ENCODE measurements at places on chromosomes 5 and 9.

GRCh38 chr9:12699529-12699928, 6.3 kb downstream of the TYRP1 start:
- no peak for DNase-seq

DNA sequence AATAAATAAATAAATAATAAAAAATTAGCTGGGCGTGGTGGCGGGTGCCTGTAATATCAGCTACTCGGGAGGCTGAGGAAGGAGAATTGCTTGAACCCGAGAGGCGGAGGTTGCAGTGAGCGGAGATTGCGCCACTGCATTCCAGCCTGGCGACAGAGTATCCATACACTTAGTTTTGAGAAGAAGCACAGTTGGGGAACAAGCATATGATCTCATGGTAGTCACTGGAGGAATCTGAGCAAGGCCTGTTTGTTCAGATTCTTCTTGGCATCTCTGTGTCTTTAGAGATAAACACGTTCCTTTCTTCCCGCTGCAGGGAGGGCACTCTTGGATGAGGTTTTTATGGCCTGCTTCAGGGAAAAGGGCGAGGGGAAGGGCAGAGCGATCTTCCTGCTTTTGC, 15.6 kb upstream of the DENND1A start:
- DNase-seq = no peak

DNA sequence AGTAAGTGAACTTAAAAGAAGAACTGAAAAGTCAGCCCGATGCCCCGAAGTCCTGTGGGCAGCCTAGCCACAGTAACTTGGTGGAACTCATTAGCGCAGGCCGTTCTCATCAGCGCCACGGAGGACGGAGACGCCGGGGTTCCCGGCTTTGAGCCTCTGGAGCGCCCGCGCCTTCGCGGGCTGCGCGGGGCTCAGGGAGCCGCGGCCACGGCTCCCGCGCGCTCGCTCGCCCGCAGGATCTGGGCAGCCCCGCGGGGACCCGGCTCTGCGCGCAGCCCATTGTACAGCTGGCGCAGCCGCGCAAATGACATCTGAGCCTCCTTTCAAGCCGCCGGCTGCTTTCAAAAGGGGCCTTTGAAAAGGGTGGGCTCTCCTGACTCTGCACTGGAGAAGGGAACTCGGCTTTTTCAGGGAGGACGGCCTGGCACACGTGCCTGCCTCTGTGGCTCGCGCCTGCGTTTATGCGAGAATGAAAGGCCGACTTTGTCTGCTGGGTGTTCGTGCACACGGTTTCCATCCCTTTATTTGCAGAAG, 40.7 kb downstream of the TLR4 start:
- DNase-seq = no peak

DNA sequence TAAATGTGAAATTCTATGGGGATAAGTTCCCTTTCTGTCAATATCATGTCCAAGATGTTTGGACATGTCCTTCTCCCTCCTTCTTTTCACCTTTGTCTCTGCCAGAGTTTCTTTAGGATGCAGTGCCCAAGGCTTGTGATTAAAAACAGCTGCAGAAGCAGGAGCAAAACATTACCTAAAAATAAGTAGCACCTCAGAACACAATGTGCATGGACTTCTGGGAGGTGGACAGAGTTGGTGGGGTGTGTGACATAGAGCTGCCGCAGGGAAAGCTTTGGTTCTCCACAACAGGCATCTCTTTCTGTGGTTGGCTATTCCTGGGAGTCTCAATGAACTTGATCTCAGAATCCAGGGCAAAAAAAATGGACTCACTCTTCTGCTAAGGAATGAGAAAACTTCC, 97.0 kb downstream of the SEC61B start:
- no peak for DNase-seq

GRCh38 chr5:94614156-94614805, 4.1 kb downstream of the KIAA0825 start:
- DNase-seq = no peak

DNA sequence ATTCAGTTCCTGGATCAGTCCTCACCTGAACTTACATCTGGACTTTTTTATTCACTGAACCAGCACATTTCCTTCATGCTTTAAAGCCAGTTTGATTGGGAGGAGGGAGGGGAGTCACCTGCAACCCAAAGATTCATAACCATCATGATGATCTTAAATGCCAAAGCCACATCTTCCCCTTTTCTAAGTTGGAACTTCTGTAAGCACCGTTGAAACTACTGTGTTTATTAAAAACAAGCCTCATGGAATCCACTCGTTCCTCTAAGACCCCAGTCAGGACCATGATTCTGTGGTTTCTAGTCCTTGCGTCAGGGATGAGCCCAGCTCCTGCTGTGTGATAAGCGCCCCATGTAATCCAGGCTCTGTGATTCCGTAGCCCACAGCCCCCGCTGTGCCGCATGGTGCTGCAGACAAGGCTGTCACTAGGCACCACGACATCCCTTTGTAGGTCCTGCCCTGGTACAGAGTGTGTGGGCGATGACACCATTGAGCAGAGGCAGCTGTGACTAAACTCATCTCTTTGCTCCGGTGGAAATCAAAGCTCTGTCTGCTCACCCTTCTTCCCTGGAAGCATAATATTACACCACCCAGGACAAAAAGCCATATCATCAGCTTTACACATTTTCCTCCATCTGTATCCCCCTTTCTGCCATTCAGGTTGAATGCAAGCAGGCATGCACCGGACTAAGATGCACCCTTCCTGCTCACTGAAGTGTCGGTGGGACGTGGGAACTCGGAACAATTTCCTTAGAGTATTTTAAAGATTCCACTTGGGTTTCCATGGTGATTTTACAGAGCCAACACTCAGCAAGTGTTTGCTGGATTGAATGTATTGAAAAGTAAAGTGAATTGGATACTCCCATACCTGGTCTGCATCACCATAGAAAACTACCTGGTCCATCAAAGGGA, 132.0 kb upstream of the FSTL4 start:
- DNase-seq = no peak

GRCh38 chr5:178230879-178231538, 1.6 kb downstream of the PHYKPL start:
- no peak for DNase-seq

DNA sequence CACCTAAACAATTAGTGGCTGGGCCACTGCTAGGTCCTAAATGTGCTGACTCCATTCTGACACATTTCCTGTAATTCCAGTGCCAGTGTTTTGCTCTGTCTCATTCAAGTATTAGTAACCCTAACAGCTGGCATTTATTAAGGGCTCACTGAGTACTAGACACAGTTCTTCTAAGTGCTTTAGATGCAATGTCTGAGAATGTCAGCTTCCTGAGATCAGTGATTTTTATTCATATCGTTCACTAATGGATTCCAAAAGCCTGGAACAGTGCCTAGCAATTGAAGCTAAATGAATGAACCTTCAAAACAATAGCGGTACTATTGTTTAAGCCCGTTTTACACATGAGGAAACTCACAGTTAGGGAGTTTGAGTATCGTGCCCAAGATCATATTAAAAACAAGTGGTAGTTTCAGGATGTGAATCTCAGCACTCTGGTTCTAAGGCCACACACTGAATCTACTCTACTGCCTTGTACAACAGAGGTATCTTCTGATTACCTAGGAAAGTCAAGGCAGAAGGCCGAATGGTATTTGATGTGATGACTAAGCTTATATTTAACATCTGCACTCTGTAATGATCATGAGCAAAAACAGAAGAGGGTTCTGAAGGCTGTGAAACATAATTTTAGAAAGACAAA, 304.0 kb downstream of the PJA2 start:
- DNase-seq = no peak

GRCh38 chr5:145557345-145557744, 277.8 kb downstream of the PRELID2 start:
- DNase-seq = no peak

DNA sequence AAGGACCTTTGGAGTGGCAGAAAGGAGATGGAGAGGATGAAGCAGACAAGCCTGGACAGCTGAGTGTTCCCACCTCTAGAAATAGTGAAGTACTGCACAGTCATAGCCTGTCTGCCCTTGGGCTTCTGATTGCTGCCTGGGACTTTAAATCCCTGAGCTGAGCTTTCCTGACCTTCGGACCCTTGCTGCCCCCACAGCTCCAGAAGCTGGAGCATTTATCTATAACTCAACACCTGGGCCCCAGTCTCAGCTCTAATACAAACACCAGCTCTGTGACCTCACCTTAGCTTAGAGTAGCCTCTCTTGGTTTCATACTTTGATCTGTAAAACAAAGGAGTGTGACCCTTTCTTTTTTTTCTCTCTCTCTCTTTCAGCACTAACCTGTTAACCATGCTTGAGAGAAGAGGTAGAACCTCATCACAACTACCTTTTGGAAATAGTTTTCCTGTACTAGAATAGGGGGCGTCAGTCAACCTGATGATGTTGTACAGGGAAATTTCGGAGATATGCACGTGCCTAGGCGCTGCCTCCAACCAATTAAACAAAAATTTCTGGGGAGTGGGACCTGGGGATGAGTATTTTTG, 25.4 kb upstream of the ELL2 start:
- no peak for DNase-seq

DNA sequence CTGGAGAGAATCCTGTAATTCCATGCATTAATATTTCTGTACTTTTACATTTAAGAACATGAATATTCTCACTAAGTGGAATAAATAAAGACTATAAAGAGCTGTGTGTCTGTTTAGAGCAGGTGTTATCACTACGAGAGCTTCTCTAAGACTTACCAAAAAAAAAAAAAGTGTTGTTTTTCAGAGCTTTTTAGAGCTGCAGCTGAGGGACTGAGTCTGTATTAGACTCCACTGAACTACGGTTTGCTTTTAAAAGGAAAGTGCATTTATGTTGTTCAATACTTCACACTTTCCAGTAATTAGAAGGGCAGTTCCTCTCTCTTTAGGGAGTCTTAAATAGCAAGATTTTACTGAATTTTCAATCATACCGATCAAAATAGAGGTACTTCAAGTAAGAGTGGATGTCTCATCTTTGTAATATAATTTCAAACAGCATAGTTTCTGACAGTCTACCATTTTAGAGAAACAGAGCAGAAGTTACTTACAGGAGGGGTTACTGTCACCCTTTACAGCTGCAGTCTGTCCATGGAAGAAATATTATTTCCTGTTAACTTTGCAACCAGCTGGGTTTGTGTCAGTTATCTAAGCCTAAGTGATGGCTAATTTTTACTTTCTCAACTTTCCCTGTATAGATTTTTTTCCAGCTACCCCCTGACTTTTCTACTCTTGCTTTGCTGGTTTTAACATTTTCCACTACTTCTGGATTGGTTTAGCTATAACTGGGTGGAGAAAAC, 2.4 kb downstream of the SYK start:
- no peak for DNase-seq

DNA sequence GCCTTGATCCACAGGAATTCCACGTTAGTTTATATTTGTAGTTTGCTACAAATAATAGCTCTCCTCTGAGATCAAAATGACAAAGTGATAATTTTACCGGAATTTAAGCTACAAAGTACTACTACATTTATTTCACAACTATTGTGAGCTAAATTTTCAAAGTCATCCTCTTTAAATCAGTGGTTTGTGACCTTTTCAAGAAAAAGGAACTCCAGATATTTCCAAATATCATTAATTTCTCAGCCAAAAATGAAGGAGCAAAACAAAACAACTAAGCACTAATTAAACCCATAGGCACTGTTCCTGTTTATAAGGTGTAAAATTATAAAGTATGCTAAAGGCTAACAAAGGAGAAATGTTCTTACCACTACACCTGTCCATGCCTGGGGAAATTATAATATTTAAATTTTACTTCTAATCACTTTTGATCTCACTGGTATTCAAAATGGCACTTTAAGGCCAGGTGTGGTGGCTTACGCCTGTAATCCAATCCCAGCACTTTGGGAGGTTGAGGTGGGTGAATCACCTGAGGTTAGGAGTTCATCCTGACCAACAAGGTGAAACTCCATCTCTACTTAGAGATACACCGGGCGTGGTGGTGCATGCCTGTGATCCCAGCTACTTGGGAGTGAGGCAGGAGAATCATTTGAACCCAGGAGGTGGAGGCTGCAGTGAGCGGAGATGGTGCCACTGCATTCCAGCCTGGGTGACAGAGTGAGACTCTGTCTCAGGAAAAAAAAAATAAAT, 77.5 kb downstream of the CEMIP2 start:
- no peak for DNase-seq

GRCh38 chr5:167389537-167389936, 901.9 kb upstream of the WWC1 start:
- no peak for DNase-seq

GRCh38 chr5:102858221-102858620, 103.1 kb downstream of the PAM start:
- DNase-seq = no peak

- DNase-seq = no peak
Observed at GRCh38 chr5:174723315-174723978, 935 bp upstream of the MSX2 start.

- no peak for DNase-seq
Observed at GRCh38 chr5:127732963-127733362, 29.8 kb downstream of the CCDC192 start.

All from RWPE2 (cell line).